ENCODE measurements at places on chromosomes 1 and 21. TPM values are rescaled to one million over a fixed set of nuclear protein-coding genes. Genes with fewer than 3 reads are reported as not detected.

IL10 gene
- total RNA-seq, result 0.33 TPM

DNA sequence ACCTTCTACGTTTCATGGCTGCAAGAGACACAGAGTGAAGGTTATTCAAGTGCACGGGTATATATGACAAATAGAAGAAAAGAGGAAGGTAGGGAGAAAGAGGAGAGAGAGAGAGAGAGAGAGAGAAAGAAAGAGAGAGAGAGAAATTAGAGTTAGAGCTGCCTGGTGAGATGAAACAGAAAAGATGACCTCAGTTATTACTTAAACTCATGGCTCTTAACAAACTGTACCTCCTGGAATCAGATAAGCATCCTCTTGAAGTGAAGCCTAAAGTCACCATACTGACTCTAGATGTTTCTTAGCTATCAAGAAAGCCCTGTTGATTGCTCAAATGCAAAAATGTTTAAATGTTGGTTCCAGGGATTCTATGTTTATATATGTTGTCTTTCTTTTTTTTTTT, 597.7 kb upstream of the ZP4 start:
- no peaks in the 10 kb centered on the region for H3K27me3 ChIP-seq
- no peak overlapping the region for H3K4me3 ChIP-seq
- H3K27ac ChIP-seq, result no peak overlapping the region
- no peaks in the 10 kb centered on the region for H3K36me3 ChIP-seq
- DNase-seq, result no peak
- no peaks in the 10 kb centered on the region for H3K4me1 ChIP-seq

DNA sequence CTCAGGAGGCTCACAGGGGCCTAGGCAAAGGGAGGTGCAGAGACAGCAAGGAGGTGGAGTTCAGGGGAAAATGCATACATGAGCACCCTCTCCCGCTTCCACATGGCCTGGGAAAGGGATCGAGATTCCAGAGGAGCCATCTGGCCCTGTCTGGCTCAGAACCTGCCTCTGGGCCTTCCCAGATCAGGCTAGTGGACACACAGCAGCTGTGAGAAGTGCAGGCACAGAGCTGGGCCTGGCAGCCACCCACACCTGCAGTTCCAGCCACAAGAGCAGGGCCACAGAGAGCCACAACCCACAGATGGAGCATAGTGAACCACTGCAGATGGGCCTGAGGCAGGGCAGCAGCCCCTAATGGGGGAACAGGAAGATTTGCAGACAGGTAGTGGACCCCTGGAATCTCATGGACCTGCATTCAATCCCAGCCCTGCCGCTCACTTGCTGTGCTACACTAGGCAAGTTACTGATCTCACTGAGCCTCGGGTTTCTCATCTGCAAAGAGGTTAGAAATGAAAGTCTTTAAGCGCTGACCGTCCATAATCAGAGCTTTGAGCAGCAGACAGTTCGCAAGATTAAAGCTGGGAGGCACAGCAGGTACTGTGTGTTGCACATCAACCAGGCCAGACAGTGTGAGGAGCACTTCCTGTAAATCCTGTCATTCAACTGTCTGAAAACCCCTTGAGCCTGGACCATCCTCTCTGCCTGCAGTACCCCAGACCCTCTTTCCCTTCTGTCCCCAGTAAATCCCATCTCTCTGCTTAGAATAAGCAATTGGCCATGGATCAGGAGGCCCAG, 58.0 kb downstream of the MATN1 start:
- no peak overlapping the region for H3K4me3 ChIP-seq
- no peak overlapping the region for H3K27ac ChIP-seq
- no peaks in the 10 kb centered on the region for H3K36me3 ChIP-seq
- H3K4me1 ChIP-seq, result no peaks in the 10 kb centered on the region

FCGR1A gene
- total RNA-seq, result not detected

DNA sequence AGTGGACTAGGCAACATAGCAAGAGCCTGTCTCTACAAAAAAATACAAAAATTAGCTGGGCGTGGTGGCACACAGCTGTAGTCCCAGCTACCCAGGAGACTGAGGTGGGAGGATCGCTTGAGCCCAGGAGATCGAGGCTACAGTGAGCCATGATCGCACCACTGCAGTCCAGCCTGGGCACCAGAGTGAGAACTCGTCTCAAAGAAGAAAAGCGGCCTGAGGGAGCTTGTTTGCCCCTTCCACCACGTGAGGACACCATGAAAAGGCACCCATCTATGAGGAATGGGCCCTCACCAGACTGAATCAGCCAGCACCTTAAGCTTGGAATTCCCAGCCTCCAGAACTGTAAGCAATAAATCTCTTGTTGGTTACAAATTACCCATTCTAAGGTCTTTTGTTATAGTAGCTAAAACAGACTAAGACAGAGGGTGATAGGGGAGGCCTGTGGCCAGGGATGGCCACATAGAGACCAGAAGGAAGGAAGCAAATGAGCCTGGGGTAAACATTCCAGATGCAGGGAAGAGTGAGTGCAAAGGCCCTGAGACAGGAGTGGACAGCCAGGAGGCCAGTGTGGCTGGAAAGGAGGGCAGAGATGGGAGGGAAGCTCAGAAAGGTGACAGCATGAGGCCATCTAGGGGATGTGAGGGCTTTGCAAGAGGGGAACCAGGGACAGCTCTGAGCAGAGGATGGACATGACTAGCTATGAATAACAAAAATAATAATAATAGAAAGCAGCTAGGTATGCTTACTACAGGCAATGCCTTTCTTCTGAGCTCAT, 120.1 kb downstream of the MATN1 start:
- no peaks in the 10 kb centered on the region for H3K27me3 ChIP-seq
- no peaks in the 10 kb centered on the region for H3K36me3 ChIP-seq
- no peak overlapping the region for H3K27ac ChIP-seq

CCDC30 gene
- total RNA-seq, result 0.24 TPM

GRCh38 chr1:29753771-29754572, 517.6 kb downstream of the PTPRU start:
- DNase-seq, result no peak
- no peak overlapping the region for H3K4me3 ChIP-seq
- H3K36me3 ChIP-seq, result no peaks in the 10 kb centered on the region

- H3K36me3 ChIP-seq, result peaks cover 3% of the 10 kb centered on the region
- peak overlapping the region; percentile 94 for H3K4me3 ChIP-seq
- no peaks in the 10 kb centered on the region for H3K27me3 ChIP-seq
- H3K27ac ChIP-seq, result peak overlapping the region; percentile 97
- no peak for DNase-seq
These were observed 2.2 kb downstream of the IER5 start for GRCh38 chr1:181090641-181091126.

DNA sequence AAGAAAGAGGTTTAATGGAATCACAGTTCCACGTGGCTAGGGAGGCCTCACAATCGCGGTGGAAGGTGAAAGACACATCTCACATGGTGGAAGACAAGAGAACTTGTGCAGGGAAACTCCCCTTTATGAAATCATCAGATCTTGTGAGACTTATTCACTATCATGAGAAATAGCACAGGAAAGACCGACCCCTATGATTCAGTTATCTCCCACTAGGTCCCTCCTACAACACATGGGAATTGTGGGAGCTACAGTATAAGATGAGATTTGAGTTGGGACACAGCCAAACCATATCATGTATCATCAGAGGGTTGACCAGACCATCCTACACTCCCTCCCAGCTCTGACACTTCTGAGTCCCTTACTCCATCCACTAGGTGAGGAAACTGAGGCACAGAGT, 143.9 kb upstream of the KLHDC7A start:
- H3K4me3 ChIP-seq, result no peak overlapping the region
- H3K4me1 ChIP-seq, result no peaks in the 10 kb centered on the region
- H3K36me3 ChIP-seq, result no peaks in the 10 kb centered on the region
- no peak overlapping the region for H3K27ac ChIP-seq

GRCh38 chr1:6497215-6497866, 5.9 kb upstream of the PLEKHG5 start:
- no peak overlapping the region for H3K27ac ChIP-seq
- no peak for DNase-seq

- H3K36me3 ChIP-seq, result no peaks in the 10 kb centered on the region
- H3K27me3 ChIP-seq, result no peaks in the 10 kb centered on the region
- no peak overlapping the region for H3K4me3 ChIP-seq
These were observed 11.6 kb upstream of the SERBP1 start for GRCh38 chr1:67441739-67442281.

- no peaks in the 10 kb centered on the region for H3K36me3 ChIP-seq
- no peaks in the 10 kb centered on the region for H3K27me3 ChIP-seq
- H3K4me1 ChIP-seq, result peaks cover 3% of the 10 kb centered on the region
- no peak overlapping the region for H3K4me3 ChIP-seq
- no peak overlapping the region for H3K27ac ChIP-seq
These were observed 41.0 kb upstream of the MUTYH start for GRCh38 chr1:45381243-45381642.

DNA sequence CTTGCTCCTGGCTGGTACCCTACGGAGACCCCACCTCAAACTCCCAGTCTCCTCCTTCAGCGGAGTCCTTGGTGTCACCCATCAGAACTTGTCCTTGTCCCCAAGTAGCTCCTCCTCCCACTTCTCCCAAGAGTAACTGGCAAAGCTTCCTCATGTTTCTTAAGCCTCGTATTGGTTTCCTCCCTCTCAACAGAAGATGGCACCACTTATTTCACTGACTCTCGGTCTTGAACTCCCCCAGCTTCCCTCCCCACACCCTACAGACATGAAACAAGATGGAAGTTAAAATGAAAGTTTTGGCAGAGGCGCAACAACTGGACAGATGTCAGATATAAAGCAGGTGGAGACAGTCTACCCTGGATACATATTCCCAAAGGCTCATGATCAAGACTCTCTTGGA, 13.4 kb downstream of the RAB7B start:
- no peak overlapping the region for H3K27ac ChIP-seq
- no peaks in the 10 kb centered on the region for H3K36me3 ChIP-seq
- no peaks in the 10 kb centered on the region for H3K4me1 ChIP-seq
- H3K4me3 ChIP-seq, result no peak overlapping the region

DNA sequence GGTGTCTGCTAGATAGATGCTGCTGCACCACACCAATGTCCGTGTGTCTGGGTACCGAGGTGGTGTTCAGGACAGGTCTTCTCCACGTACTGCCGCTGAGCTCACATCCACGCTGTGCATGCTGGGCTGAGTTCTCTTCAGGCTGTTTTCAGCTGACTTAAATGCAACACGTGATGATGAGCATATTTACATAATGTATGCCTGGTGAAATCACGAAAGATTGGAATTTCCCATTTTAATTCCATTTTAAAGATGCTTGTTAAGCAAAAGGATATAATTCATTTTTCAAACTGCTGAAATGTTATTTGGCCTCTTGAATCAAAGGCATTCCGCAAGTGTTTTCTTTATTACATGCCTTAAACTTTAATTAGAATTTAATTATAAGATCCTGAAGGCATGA, 107.9 kb downstream of the FGGY start:
- DNase-seq, result no peak
- H3K36me3 ChIP-seq, result no peaks in the 10 kb centered on the region
- no peak overlapping the region for H3K4me3 ChIP-seq
- H3K27ac ChIP-seq, result no peak overlapping the region
- H3K27me3 ChIP-seq, result no peaks in the 10 kb centered on the region

DNA sequence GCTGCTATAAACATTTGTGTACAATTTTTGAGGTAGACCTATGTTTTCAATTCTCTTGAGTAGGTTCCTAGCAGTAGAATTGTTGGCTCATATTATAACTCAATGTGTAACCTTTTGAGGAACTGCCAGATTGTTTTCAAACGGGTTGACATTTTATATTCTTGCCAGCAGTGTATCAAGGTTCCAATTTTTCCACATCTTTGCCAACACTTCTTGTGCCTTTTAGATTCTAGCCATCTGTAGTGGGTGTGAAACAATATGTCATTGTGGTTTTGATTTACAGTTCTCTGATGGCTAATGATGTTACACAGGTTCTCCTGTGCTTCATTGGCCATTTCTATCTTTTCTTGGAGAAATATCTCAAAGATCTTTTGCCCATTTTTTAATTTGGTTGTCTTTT, 36.4 kb downstream of the MAP3K7CL start:
- no peak for DNase-seq
- H3K4me1 ChIP-seq, result peaks cover 9% of the 10 kb centered on the region
- H3K27me3 ChIP-seq, result no peaks in the 10 kb centered on the region
- no peaks in the 10 kb centered on the region for H3K36me3 ChIP-seq
- no peak overlapping the region for H3K4me3 ChIP-seq

DMBX1 gene
- not detected for total RNA-seq

GRCh38 chr1:206505702-206506355, 1.5 kb upstream of the RASSF5 start:
- H3K27me3 ChIP-seq, result peaks cover 13% of the 10 kb centered on the region
- no peak overlapping the region for H3K27ac ChIP-seq
- H3K4me1 ChIP-seq, result peaks cover 24% of the 10 kb centered on the region
- H3K36me3 ChIP-seq, result no peaks in the 10 kb centered on the region
- DNase-seq, result no peak

- H3K36me3 ChIP-seq, result no peaks in the 10 kb centered on the region
- no peaks in the 10 kb centered on the region for H3K27me3 ChIP-seq
These were observed 35.1 kb downstream of the PCSK9 start for GRCh38 chr1:55074455-55074854.

GRCh38 chr21:17726047-17726829, 92.9 kb downstream of the C21orf91 start:
- no peak overlapping the region for H3K27ac ChIP-seq
- H3K4me3 ChIP-seq, result no peak overlapping the region
- no peaks in the 10 kb centered on the region for H3K27me3 ChIP-seq

DNA sequence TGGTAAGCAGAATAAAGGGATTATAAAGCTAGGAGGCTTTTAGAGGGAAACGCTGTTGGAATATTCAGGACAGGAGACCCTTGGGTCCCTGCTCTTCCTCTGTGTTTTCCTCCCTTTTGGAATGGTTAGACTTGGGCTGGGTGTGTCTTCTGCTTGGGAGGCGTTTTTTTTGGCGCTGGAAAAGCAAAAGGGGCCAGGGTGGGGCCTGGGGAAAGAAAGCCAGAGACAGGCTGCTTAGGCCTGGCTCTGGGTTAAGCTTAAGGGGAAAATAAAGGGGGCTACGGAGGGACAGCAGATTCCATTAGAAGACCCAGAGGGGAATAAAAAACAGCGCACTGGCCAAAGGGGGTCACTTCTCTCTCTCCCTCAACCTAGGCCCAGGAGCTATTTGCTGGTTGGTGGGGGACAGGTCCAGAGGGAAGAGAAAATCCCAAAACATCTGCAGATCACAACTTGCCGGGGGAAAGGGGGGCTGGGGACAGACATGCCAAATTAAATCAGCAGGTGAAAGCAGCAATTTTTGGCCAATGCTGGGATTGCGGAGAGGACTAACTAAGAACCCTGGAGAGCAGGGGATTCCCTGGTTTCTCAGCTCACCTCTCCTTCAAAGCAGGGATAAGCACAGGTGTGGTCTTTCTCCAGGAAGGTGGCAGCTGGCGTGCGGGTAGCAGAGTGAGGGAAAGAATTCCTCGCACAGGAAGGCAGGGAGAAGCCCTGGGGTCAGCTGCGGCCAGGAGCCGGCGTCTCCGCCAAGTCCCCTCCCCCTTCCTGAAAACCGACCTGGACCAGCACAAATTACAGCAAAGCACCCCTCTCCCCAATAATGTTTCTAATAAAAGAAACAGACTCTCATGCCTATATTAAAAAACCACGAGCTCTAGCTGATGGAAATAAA, 82.2 kb upstream of the AK4 start:
- DNase-seq, result peak; percentile 58
- peak overlapping the region; percentile 73 for H3K4me3 ChIP-seq
- H3K27me3 ChIP-seq, result no peaks in the 10 kb centered on the region
- peaks cover 57% of the 10 kb centered on the region for H3K4me1 ChIP-seq
- peak overlapping the region; percentile 100 for H3K27ac ChIP-seq
- H3K36me3 ChIP-seq, result no peaks in the 10 kb centered on the region

- no peak overlapping the region for H3K27ac ChIP-seq
- no peak overlapping the region for H3K4me3 ChIP-seq
- H3K36me3 ChIP-seq, result no peaks in the 10 kb centered on the region
- H3K27me3 ChIP-seq, result no peaks in the 10 kb centered on the region
- DNase-seq, result no peak
These were observed 41.8 kb downstream of the HS2ST1 start for GRCh38 chr1:86956221-86956620.

GRCh38 chr1:157725221-157725577, 24.6 kb upstream of the FCRL3 start:
- H3K27me3 ChIP-seq, result no peaks in the 10 kb centered on the region
- DNase-seq, result no peak
- H3K36me3 ChIP-seq, result no peaks in the 10 kb centered on the region
- H3K4me1 ChIP-seq, result no peaks in the 10 kb centered on the region
